ENCODE measurements at places on chromosomes 11 and 22.

DNA sequence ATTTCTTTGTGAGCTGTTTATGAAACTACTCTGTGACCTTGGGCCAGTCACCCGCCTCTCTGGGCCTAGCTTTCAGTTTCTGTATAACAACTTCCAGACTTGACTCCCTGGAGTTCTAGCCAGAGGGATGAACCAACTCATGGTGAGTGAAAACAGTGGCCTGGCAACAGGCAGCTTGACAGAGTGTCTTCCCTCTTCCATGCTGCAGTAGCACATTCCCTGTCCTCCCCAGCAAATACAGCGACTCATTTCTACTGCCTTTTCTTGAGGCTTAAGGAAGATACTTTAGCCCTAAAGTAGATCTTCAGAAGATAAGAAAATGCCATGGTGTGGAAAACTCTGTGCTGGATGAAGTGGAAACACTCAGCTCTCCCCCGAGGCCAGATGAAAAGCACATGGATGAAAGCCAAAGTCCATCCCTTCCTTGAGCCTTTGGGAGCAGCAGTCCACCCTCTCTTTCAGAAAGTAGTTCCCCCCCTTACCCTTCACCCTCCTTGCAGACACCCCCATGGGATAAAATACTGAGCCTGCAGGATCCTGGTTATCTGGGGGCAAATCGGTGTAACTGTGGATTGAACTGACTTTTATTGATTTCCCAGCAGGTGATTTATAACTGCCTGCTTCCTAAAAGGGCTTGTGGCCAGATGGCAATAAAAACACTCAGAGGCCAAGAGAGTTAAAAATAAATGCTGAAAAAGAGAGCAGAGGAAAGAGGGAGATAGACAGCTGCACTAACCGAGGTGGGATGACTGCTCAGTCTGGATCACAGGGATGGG lies 24.1 kb downstream of the IRAG1 start:
- DNase-seq, result no peak

GRCh38 chr11:12291313-12291712 lies 86.1 kb upstream of the PARVA start:
- DNase-seq, result no peak

- peak; percentile 51 for DNase-seq
Observed at GRCh38 chr11:94049351-94049750, 28.2 kb downstream of the HEPHL1 start.

DNA sequence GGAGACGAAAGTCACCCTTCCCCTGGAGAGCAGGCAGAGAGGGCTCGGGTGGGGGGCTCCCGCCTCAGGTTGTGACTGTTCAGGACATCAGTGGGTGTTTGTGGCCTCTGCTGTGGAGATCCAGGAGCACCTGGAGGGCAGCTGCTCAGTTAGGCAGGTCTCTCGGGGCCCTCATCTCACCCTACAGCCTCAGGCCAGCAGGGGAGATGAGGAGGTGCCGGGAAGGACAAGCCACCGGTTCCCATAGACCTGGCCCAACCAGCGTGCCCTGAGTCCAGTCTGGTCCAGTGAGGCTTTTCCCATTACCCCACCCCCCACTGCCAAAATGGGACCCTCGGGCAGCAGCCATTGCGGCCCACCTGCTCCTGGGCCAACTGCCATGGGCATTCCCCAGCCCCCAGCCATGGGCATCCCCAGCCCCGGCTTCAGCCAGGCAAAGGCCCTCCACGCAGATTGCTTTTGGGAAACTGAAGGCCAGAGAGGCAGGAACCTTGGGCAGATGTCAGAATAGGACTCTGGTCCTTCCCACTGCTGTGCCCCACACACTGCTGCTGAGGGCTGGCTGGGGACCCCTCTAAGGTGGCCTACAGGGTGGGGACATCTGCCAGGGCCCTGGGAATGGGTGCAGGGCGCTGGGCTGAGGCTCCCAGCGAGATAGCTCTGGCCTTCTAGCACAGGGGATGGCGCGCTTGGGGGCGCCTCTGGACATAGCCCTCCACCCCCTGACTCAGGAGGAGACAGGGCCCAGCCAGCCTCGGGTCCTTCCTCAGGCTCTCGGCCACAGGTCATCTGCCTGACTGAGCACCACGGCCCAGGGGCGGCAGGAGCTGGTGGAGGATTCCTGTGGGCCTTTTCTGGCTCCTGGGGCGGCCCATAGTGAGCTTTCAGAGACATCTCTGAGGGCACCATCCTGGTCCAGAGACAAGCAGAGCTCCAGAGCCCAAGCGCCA lies 4.8 kb downstream of the PIM3 start:
- DNase-seq, result no peak

- no peak for DNase-seq
Observed at GRCh38 chr11:123584186-123584585, 70.2 kb downstream of the SCN3B start.
